ENCODE measurements at places on chromosomes 1 and 21.
A peak's percentile ranks its signal among the peaks of the same experiment; 100 is the strongest.

DNA sequence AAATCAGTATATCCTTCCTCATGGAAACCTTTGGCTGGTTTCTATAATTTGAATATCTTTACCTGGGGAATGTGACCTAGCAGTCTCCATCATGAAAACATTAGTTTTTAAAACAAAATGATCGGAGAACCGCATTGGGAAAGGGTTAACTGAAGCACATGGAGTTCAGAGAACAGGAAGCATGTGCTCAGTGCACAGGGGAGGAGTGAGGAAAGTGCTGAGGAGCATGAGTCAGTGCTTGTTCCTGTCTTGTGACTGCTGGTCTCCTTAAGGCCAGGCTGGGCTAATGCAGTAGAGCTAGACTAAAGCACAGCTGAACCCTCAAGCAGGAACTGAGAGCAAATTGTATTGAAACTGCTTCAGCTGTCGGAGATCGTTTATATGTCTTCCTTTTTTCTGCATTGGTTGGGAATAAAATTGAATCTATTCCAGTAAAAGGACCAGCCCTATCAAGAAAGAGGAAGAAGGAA lies 5.8 kb downstream of the IFI16 start:
- DNase-seq: peak; percentile 76

DNA sequence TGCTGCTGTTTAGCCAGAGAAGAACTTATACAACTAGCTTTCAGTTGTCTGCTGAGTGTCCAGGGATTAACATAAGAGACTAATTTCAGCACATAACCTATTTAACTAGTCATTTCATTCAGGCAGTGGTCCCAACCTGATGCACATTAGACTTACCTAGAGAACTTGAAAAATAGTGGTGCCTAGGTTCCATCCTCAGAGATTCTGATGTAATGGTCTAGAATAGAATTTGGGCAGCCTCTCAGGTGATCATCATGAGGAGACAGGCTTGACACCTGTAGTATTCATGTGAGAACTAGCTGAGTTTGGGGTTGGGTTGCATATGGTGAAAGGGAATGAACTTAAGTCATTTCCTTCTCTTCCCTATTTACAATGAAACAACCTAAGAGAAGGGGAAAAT lies 24.8 kb downstream of the CNST start:
- no peak for DNase-seq

- no peak for DNase-seq
These were observed 20.8 kb upstream of the TLCD4 start for GRCh38 chr1:95096218-95096841.

GRCh38 chr1:227937838-227938145 lies 9.9 kb downstream of the WNT9A start:
- DNase-seq: no peak

DNA sequence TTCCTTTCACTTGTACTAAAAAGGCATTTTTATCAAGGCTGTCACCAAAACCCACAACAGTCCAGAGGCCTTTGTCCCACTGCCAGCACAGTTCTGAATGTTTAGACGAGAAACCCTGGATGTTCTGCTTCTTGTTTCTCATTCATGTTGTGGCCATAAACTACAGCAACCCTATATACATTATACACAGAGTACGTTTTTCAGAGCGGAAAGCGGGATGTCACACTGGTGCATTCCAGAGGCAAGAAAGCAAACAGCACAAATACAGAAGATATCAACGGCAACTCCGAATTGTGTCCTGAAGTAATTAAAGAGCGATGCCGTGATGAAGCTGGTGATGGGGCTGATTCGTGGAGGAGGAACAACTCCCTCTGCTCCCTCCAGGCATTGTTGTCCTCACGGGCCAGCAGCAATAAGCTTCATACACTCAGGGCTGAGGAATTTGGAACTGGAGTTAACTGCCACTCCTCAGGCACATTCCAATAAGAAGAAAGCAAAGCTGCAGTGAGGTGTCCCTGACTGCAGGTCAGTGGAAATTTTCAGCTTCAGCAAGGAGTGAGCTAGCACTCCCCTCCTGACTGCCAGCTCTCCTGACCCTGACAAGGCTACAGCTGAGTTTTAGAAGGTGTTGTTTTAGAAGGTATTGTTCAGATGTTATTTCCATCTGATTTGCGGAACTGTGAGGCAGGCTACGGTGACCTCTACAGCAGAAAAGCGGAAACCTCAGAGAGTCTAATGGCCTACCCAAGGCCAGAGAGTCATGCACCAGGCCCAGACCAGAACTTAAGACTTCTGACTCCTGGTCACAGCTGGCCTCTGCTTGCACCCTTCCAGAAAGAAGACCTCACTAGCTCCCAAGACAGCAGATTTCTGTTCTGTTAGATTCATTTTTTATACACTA lies 149.0 kb downstream of the TGFBR3 start:
- DNase-seq: no peak

DNA sequence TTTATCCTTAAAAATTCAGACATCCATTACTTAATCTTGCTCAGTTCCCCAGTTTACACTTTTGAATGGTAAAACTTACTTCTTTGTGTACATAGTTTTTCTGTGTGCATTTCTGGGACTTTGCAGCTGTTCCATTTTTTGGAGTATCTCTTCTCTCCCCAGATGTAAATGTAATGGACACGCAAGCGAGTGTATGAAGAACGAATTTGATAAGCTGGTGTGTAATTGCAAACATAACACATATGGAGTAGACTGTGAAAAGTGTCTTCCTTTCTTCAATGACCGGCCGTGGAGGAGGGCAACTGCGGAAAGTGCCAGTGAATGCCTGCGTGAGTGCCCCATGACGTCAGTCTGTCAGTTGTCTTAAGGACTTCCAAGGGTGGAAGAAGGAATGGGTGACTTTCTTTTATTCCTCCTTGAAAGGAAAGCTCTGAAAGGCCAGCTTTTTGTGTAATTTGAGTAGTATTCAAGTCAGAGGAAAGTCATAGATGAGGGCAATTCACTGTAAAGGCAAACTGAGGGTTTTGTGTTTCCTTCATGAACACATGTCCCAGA lies 75.7 kb upstream of the LAMC2 start:
- no peak for DNase-seq

- DNase-seq: no peak
These were observed 19.3 kb downstream of the TEX38 start for GRCh38 chr1:46690931-46691421.

GRCh38 chr1:102901996-102902395 lies 206.3 kb downstream of the COL11A1 start:
- no peak for DNase-seq

GRCh38 chr1:214615109-214615508 lies 12.1 kb downstream of the CENPF start:
- no peak for DNase-seq

DNA sequence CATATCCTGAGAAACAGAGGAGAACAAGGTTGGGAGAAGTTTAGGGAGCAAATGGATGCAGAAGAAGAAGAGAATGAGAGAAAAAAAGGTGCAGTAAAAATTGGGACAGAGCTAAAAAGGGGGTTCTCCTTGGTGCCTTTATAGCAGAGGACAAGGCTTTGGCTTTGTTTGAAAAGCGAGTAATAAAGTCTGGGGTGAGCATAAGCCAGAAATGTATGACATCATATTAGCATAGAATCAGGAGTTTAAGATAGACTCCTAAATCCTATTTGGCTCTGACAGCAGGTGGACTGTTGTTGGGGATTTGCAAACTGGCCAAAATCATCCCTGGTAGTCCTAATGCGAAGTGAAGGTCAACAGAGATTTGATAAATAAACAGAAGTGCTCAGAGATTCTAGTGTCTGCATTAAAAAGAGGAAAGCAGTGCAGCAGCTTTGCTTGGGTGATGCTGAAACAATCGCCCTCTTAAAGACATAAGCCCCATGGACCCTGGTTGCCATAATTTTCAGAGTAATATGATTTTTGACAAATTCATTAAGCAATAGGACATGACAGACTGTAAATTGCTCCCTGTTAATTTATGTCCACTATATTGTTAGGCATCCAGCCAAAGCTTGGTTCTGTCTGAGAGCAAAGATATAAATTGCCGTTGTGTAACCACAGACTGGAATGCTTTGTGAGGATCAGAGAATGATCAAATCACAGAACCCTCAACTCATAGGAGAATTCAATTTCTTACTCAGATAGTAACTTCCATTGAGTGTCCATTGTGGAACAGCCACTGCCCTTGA lies 385.0 kb upstream of the NFIA start:
- no peak for DNase-seq

- DNase-seq: no peak
These were observed 91.6 kb upstream of the RUNX3 start for GRCh38 chr1:25021591-25022215.

GRCh38 chr1:179867493-179868330 lies 9.9 kb downstream of the TOR1AIP2 start:
- DNase-seq: no peak

DNA sequence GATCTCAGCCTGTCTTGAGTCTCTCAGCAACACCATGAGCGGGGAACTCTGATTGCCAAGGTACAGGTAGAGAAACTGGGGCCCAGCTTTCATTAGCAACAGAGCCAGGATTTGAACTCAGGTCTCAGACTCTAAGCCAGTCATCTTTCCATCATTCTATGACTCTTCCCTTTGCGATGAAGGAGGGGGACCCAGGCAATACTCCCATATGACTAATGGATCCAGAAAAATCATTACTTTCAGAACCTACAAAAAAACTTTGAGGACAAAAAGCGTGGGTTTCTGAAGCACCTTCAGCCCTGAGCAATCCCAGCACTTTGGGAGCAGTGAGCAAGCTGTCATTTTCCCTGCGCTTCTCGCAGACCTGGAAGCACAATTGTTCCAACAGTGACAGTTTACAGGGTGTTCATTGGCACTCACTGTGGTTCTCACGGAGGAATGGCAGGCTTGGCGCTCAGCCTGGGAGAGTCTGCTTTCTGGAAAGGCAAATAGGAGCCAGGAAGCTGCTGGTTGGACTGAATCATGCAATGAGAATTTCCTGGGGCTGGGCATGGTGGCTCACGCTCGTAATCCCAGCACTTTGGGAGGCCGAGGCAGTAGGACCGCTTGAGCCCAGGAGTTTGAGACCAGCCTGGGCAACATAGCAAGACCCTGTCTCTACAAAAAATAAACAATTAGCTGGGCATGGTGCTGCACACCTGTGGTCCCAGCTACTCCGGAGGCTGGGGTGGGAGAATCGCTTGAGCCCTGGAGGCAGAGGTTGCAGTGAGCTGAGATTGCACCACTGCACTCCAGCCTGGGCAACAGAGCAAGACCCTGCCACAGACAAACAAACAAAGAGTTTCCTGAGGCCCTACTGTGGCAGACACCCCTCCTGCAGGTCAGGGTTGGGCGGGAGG lies 40.1 kb downstream of the SLC2A7 start:
- DNase-seq: no peak

DNA sequence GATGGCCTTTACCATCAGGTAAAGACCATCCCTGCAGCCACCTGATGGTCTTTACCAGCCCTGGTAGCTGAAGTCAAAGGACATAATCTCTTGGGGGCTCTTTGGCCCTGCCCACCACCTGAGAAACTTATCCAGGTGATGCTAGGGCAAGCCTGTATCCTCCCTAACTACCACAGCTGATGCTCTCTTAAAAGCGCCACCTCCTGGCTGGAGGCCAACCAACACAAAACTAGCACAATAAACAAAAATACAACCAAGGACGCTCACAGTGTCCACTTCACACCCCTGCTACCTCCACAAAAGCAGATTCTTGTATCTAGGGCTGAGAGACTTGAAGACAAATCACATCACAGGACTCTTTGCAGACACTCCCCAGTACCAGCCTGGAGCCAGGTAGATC lies 357.1 kb upstream of the POU3F1 start:
- DNase-seq: no peak

GRCh38 chr1:178412400-178412770 lies 84.4 kb downstream of the CLEC20A start:
- DNase-seq: no peak

GRCh38 chr1:106717591-106717990 lies 338.9 kb upstream of the PRMT6 start:
- no peak for DNase-seq

DNA sequence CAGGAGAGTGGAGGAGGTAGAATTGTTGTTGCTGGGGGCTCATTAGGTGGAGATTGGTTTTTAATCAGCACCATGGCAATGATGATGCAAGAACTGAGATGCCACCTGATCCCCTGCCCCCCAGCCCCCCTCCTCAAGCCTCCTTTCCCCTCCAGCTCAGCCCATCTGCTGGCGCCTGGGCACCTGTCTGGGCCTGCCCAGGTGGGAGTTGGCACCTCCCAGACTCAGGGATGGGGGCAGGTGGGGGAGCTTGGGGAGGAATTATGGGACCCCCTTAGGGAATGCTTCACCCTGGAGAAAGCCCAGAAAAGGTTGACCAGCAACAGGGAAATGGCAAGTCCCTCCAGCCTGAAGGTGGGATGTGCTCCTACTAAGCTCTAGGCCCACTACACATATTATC lies 1.5 kb upstream of the NHLH1 start:
- no peak for DNase-seq

- no peak for DNase-seq
These were observed 14.4 kb downstream of the URB2 start for GRCh38 chr1:229640455-229640854.

Measured in T-helper 2 cell treated with Interferon-gamma antibody and Interleukin-4, amounts not matched to agents 5 μg/mL and 100 μg/mL, for 36 hours (primary cell).